Natural killer cell (primary cell): ENCODE measurements at places on chromosomes 7 and 10. TPM values are rescaled to one million over a fixed set of nuclear protein-coding genes. Genes with fewer than 3 reads are reported as not detected.

The MEIG1 gene
- total RNA-seq = not detected

The HHEX gene
- total RNA-seq = 19.5 TPM

The HOXA1 gene
- 1.1 TPM for total RNA-seq

The ELMO1 gene
- total RNA-seq = 147 TPM

The CRPPA gene
- 4.7 TPM for total RNA-seq

The ACSL5 gene
- 53.7 TPM for total RNA-seq

The ADIRF gene
- total RNA-seq = not detected

DNA sequence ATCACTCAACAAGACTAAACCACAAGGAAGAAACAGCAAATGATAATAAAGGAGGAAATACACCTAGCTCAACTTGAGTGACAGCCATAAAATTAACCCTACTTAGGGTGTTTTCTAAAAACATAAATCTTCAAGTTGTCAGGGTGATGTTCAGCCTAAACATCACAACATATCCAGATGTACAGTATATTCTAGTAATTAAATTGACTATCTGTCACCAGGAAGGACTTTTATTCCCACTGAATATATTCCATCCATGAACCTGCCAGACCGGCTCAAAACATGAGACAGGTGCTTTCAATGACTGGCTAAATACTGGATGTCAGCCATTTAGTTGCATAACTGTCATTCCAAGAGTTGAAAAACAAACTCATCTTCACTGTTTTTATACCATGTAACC, 298.1 kb upstream of the NEBL start:
- H3K36me3 ChIP-seq = no peaks in the 10 kb centered on the region
- no peak for DNase-seq
- no peak overlapping the region for H3K27ac ChIP-seq
- no peak overlapping the region for H3K4me3 ChIP-seq
- no peaks in the 10 kb centered on the region for H3K27me3 ChIP-seq
- no peaks in the 10 kb centered on the region for H3K4me1 ChIP-seq

- peak overlapping the region; percentile 96 for H3K27ac ChIP-seq
- peak overlapping the region; percentile 6 for H3K4me3 ChIP-seq
- peak; percentile 57 for DNase-seq
- H3K4me1 ChIP-seq = peaks cover 29% of the 10 kb centered on the region
- H3K36me3 ChIP-seq = no peaks in the 10 kb centered on the region
Measured at GRCh38 chr10:14648005-14648765, 126.5 kb downstream of the FAM107B start.

- no peak overlapping the region for H3K4me3 ChIP-seq
- DNase-seq = no peak
- H3K36me3 ChIP-seq = no peaks in the 10 kb centered on the region
- H3K4me1 ChIP-seq = no peaks in the 10 kb centered on the region
- H3K27ac ChIP-seq = no peak overlapping the region
- no peaks in the 10 kb centered on the region for H3K27me3 ChIP-seq
Measured at GRCh38 chr7:155821851-155822250, 9.6 kb upstream of the SHH start.

DNA sequence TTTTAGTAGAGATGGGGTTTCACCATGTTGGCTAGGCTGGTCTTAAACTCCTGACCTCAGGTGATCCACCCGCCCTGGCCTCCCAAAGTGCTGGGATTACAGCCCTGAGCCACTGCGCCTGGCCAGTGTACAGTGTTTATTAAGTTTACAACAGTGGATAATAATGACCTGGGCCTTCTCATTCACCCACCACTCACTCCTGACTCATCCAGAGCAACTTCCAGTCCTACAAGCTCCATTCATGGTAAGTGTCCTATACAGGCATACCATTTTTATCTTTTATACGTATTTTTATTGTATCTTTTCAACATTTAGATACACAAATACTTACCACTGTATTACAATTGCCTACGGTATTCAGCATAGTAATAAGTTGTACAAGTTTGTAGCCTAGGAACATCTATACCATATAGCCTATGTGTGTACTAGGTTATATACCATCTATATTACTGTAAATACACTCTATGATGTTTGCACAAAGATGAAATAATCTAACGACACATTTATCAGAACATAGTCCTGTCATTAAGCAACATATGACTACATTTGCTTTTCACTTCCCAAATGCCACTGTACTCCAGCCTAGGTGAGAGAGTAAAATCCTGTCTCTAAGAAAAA, 17.1 kb downstream of the HOXA1 start:
- H3K4me1 ChIP-seq = no peaks in the 10 kb centered on the region
- no peak overlapping the region for H3K27ac ChIP-seq
- no peaks in the 10 kb centered on the region for H3K27me3 ChIP-seq
- no peaks in the 10 kb centered on the region for H3K36me3 ChIP-seq
- DNase-seq = no peak
- no peak overlapping the region for H3K4me3 ChIP-seq

- no peak for DNase-seq
- no peak overlapping the region for H3K27ac ChIP-seq
- no peaks in the 10 kb centered on the region for H3K36me3 ChIP-seq
- H3K27me3 ChIP-seq = no peaks in the 10 kb centered on the region
Measured at GRCh38 chr7:88071994-88072714, 138.1 kb downstream of the ADAM22 start.

- H3K27ac ChIP-seq = no peak overlapping the region
- no peaks in the 10 kb centered on the region for H3K36me3 ChIP-seq
- no peak overlapping the region for H3K4me3 ChIP-seq
Measured at GRCh38 chr7:294440-295154, 4.6 kb downstream of the FOXL3 start.

DNA sequence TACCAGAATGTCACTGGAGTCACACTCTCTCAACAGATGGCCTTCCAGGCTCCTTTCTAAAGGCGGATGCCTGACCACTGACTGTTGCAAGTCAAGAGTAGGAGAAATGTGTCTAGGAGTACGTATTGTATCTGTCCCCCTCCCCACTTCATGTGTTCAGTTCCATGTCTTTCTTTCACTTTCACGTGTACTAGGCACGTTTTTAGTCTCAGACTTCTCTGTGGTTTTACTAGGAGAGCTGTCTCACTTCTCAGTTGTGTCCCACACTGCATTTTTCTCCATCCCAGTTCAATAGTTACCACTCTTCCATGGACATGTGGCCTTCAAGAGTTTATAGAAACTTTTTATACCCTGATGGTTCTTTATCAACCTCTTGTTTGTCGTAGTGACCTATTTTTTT, 893.0 kb downstream of the NRG3 start:
- H3K4me1 ChIP-seq = no peaks in the 10 kb centered on the region
- H3K4me3 ChIP-seq = no peak overlapping the region
- no peaks in the 10 kb centered on the region for H3K36me3 ChIP-seq
- no peaks in the 10 kb centered on the region for H3K27me3 ChIP-seq
- H3K27ac ChIP-seq = no peak overlapping the region
- DNase-seq = no peak

GRCh38 chr7:33261585-33261984, 132.2 kb downstream of the BBS9 start:
- no peak overlapping the region for H3K27ac ChIP-seq
- no peaks in the 10 kb centered on the region for H3K36me3 ChIP-seq
- H3K4me1 ChIP-seq = no peaks in the 10 kb centered on the region
- no peak for DNase-seq

DNA sequence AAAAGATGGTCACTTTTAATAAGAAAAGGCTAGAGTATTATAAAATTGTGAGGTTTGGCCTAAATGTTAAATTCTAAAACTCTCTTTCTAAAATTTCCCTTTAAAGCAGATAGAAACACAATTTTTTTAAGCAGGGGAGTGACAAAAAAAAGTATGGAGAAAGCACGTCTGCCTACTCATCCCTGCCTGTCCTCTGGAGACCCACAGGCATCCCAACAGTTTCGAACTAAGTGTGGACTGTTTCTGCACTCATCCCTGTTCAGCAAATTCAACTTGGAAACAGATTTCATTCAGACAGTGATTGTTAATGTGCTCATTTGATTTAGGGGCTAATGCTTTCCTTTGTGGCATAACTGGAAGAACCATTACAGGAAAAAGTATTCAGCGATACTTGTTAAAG, 192.6 kb upstream of the CXCL12 start:
- no peak for DNase-seq
- H3K4me1 ChIP-seq = no peaks in the 10 kb centered on the region
- no peaks in the 10 kb centered on the region for H3K36me3 ChIP-seq
- H3K27ac ChIP-seq = peak overlapping the region; percentile 81
- no peaks in the 10 kb centered on the region for H3K27me3 ChIP-seq
- no peak overlapping the region for H3K4me3 ChIP-seq

GRCh38 chr7:116145245-116145852, 65.0 kb upstream of the TES start:
- no peaks in the 10 kb centered on the region for H3K36me3 ChIP-seq
- H3K27ac ChIP-seq = no peak overlapping the region
- DNase-seq = no peak
- no peak overlapping the region for H3K4me3 ChIP-seq
- no peaks in the 10 kb centered on the region for H3K4me1 ChIP-seq

DNA sequence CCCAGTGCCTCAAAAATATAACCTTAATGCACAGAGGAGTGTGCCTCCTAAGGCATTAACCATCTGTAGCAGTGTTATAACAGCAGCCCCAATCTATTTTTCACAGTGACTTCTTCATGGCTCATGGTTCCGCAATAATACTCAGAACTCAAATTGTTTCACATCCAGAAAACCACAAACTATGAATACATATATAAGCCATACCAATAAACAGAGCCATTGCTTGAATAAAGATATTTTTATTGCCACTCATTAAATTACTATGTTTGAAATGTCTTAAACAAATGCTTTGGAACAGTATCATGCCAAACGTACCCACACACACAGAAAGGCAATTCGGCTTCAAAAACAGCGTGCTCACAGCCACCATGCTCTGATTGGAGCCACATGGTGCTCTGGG, 629.3 kb upstream of the NRP1 start:
- no peaks in the 10 kb centered on the region for H3K27me3 ChIP-seq
- H3K4me3 ChIP-seq = no peak overlapping the region
- H3K4me1 ChIP-seq = no peaks in the 10 kb centered on the region
- H3K27ac ChIP-seq = no peak overlapping the region
- no peak for DNase-seq

GRCh38 chr10:97961945-97962344, 68.5 kb downstream of the CRTAC1 start:
- no peak for DNase-seq
- H3K27me3 ChIP-seq = peaks cover 3% of the 10 kb centered on the region
- H3K4me1 ChIP-seq = no peaks in the 10 kb centered on the region
- no peaks in the 10 kb centered on the region for H3K36me3 ChIP-seq

DNA sequence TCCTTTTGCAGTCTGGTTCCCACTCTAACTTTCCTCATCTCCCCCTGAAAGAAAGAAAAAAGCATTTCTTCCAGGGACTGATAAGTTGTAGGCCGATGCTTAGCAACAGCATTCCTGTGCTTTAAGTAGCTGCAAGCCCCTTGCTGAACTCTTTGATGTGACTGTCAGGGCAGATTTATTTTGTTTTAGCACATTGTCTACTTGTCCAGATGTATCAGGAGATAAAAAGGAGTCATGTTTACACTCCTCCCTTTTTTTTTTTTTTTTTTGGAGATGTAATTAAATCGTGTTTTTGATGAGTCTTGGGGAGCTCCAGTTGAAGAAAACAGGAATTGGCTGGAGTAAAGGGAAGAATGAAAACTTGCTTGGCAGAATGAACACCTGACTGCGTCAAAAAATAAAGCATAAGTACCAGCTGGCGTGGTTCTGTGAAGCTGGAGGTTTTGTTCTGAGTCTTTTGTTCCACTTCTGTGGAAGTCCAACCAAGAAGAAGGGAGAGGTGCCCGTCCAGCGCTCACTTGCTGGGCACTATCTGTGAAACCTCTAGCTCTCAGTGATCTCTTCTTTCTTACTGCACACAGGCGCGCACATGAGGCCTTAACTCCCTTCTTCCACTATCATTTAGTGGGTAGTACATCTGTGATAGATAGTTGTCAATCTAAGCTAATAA, 871.7 kb downstream of the LRMDA start:
- no peak for DNase-seq
- H3K27me3 ChIP-seq = no peaks in the 10 kb centered on the region
- H3K4me1 ChIP-seq = no peaks in the 10 kb centered on the region
- H3K36me3 ChIP-seq = no peaks in the 10 kb centered on the region
- H3K27ac ChIP-seq = no peak overlapping the region
- no peak overlapping the region for H3K4me3 ChIP-seq

- no peak overlapping the region for H3K4me3 ChIP-seq
- H3K27me3 ChIP-seq = no peaks in the 10 kb centered on the region
- DNase-seq = no peak
- H3K27ac ChIP-seq = no peak overlapping the region
Measured at GRCh38 chr7:152615031-152615741, 60.8 kb downstream of the XRCC2 start.

DNA sequence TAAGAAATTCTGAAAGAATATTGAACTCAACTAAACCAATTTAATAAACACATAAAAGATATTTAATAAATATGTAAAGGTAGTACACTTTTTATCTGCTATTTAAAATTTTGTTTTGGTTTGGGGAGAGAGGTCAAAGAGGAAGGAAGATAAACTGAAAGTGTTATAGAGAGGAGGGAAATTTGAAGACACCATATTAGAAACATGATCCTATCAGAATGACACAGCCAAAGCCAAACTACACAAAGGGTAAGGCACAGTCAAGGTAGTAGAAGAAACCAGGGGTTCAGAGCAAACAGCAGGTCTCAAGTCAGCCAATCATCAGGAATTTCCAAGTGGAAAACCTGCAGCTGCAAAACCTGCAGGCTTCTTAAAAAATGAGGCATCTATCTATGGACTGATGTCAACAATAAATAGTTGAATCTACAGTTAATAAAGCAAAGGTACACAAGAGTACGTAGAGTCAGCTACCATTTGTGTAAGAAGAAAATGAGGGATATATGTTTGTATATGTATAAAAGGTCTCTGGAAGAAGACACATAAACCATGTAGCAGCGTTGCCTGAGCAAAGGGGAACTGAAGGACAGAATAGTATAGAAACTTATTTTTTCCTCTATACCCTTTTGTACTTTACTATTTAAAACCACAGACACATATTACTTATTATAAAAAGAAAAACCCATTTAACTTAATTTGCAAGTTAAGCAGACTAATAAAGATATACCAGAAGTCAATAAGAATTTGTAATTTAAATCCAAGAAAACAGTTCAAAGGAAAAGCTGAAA, 10.0 kb downstream of the ZNF800 start:
- no peak overlapping the region for H3K27ac ChIP-seq
- no peaks in the 10 kb centered on the region for H3K27me3 ChIP-seq
- no peak for DNase-seq
- H3K36me3 ChIP-seq = peaks cover 33% of the 10 kb centered on the region

DNA sequence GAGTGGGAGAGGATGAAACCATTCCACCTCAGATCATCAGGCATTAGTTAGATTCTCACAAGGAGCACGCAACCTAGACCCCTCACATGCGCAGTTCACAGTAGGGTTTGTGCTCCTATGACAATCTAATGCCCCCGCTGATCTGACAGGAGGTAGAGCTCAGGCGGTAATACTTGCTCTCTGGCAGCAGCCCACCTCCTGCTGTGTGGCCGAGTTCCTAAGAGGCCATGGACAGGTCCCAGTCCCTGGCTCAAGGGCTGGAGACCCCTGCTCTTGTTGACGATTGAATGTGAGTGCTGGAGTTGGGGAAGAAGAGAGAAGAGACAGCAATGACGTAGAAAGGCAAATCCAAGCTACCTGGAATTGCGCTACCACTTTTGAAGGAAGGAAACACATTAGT, 267.2 kb downstream of the TFEC start:
- DNase-seq = no peak
- H3K27me3 ChIP-seq = no peaks in the 10 kb centered on the region
- H3K36me3 ChIP-seq = no peaks in the 10 kb centered on the region
